Right lobe of liver (tissue), 6 donors: ENCODE measurements at places on chromosomes 1 and 21.

DNA sequence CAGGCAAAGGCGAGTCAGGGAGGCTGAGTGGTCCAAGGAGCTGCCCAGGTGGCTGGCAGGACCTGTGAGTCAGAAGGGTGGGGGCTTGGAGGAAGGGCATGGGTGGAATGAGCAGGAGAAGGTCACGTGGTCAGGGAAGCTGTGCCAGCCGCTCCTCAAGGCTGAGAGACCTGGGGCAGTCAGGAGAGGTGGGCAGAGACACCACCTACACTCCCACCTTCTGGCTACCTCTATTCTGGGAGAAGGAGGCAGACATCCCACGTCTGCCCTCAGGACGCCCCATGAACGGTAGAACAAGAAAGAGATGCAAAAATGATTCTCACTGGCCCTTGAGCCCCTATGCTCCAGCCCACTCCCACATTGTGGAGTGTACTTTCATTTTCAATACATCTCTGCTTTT, 151.8 kb upstream of the RAB4A start:
- no peak for DNase-seq
- peak overlapping the region; percentile 92 for H3K27ac ChIP-seq
- H3K27me3 ChIP-seq: no peaks in the 10 kb centered on the region
- H3K4me3 ChIP-seq: no peak overlapping the region
- no peaks in the 10 kb centered on the region for H3K4me1 ChIP-seq
- H3K36me3 ChIP-seq: no peaks in the 10 kb centered on the region

DNA sequence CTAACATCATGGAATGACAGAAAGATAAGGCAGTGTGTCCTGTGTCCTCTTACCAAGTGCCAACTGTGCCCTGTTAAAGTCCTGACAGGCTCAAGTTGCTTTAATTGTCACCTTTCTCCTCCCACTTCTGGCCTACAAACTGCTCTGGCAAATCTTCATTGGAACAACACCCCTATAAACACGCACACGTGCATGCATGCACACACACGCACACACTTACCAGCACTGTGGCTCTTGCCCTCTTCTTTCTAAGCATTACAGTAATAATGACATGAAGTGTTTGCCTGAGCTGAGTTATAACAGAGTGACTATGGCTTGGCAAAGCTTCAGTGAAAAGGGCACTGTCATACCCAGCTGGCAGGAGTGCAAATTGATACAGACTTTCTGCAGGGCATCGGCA, 82.3 kb upstream of the SYT6 start:
- H3K4me3 ChIP-seq: no peak overlapping the region
- no peaks in the 10 kb centered on the region for H3K4me1 ChIP-seq
- no peaks in the 10 kb centered on the region for H3K27me3 ChIP-seq
- no peak overlapping the region for H3K27ac ChIP-seq
- no peaks in the 10 kb centered on the region for H3K36me3 ChIP-seq

- DNase-seq: no peak
- peak overlapping the region; percentile 92 for H3K4me3 ChIP-seq
- no peaks in the 10 kb centered on the region for H3K27me3 ChIP-seq
- H3K27ac ChIP-seq: peak overlapping the region; percentile 90
Measured at GRCh38 chr1:229507502-229507901, 639 bp downstream of the NUP133 start.

DNA sequence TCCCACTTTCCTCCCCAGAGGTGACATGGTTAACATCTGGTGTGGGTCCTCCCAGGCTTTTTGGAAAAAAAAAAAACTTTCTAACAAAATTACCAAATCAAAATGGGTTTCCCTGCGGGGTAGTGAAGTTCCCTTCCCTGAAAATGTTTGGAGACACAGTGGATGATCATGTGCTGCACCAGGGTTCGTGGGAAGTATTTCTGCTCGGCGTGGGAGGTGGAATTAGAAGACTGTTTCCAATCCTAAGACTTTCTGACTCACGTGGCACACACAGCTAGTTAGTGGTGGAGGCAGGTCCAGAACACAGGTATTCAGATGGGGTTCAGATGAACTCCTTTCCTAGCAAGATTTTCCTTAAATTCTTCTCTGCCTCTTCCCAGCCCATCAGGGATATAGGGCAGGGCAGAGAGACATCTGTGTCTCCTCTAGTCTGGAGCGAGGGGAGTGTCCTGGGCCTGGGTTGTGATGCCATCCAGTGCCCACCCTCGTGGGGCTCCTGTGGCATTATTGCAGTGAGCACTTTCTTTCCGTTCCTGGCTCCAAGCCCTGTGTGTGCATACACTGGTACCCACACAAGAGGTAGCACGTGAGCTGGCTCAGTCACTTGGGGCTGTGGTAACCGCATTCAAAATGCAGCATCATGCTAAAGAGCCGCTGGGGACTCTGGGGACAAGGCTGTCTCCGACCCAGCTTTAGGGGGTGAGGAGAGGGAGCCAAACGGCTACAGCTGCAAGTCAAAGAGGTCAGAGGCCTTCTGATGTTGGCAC, 27.5 kb downstream of the KCNC4 start:
- H3K4me1 ChIP-seq: no peaks in the 10 kb centered on the region
- no peaks in the 10 kb centered on the region for H3K27me3 ChIP-seq
- no peaks in the 10 kb centered on the region for H3K36me3 ChIP-seq
- no peak overlapping the region for H3K4me3 ChIP-seq
- no peak overlapping the region for H3K27ac ChIP-seq

- H3K27me3 ChIP-seq: no peaks in the 10 kb centered on the region
- DNase-seq: no peak
- H3K36me3 ChIP-seq: no peaks in the 10 kb centered on the region
- no peak overlapping the region for H3K4me3 ChIP-seq
Measured at GRCh38 chr1:164718821-164719220, 159.8 kb downstream of the PBX1 start.

GRCh38 chr1:47482786-47483185, 44.9 kb downstream of the FOXD2 start:
- no peaks in the 10 kb centered on the region for H3K27me3 ChIP-seq
- H3K4me1 ChIP-seq: no peaks in the 10 kb centered on the region
- no peak overlapping the region for H3K27ac ChIP-seq
- no peaks in the 10 kb centered on the region for H3K36me3 ChIP-seq
- no peak for DNase-seq

- DNase-seq: no peak
- no peak overlapping the region for H3K4me3 ChIP-seq
- no peaks in the 10 kb centered on the region for H3K27me3 ChIP-seq
- H3K36me3 ChIP-seq: no peaks in the 10 kb centered on the region
Measured at GRCh38 chr1:118049981-118050380, 120.4 kb downstream of the WDR3 start.

DNA sequence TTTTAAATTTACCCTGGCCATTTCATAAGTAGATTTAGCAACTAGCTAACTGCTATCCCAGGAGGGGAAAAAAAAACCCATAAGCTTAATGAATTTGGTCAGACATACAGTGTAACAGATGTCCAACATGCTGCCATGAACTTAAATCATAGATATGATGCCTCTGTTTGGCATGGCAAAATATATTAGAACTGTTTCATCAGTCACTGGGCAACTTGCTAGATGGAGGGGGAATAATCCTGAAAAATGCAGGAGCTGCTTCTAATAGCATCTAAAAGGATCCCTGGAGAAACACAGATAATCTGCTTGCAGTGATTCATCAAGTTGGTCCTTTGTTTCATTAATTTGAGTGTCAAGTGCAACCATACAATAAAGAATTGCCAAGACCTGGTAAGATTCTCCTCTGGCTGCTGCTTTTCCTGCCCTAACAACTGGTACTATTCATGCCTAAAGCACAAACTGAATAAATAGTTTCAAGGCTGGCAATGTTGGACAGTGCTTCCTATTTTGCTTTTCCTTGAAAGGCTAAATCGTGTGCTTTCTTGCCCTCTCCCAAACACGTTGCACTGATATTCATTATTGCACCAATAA, 1.5 kb upstream of the ST6GALNAC5 start:
- H3K36me3 ChIP-seq: no peaks in the 10 kb centered on the region
- H3K4me1 ChIP-seq: no peaks in the 10 kb centered on the region
- no peak overlapping the region for H3K27ac ChIP-seq
- H3K4me3 ChIP-seq: no peak overlapping the region

DNA sequence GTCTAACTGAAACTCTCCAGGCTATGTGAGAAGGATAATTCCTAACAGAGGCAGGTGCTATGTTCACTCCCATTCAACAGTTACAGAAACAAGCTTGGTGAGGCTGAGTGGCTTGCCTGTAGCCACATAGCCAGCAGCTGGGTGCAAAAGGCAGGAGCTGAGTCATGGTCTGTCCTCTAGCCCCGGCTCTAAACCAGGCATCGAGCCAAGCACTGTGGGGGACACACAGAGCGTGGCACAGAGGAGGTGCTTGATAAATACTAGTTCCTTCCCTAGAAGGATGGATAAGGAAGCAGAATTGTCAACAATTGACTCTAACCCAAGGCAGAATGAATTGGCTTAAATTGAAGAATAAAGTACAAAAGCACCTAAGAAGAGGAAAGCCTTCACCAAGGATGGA, 10.4 kb upstream of the KCNA2 start:
- no peaks in the 10 kb centered on the region for H3K4me1 ChIP-seq
- H3K36me3 ChIP-seq: no peaks in the 10 kb centered on the region
- H3K4me3 ChIP-seq: no peak overlapping the region
- no peaks in the 10 kb centered on the region for H3K27me3 ChIP-seq
- DNase-seq: no peak

- H3K27me3 ChIP-seq: no peaks in the 10 kb centered on the region
- H3K4me3 ChIP-seq: no peak overlapping the region
Measured at GRCh38 chr1:91684481-91685196, 184.0 kb downstream of the CDC7 start.

DNA sequence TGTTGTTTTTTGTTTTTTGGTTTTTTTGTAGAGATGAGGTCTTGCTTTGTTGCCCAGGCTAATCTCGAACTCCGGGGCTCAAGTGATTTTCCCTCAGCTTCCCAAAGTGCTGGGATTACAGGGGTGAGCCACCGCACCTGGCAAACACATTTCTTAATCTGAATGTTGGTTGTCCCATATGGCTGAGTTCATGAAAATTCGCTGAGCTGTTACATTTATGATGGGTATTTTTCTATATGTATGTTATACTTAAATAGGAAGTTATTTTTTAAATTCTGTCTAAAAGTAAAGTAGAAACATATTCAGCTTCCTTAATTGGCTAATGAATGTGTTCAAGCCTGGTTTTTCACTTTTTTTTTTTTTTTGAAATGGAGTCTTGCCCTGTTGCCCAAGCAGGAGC, 75.1 kb downstream of the ASH1L start:
- no peaks in the 10 kb centered on the region for H3K4me1 ChIP-seq
- H3K36me3 ChIP-seq: no peaks in the 10 kb centered on the region
- H3K27me3 ChIP-seq: no peaks in the 10 kb centered on the region
- H3K27ac ChIP-seq: no peak overlapping the region
- DNase-seq: no peak
- no peak overlapping the region for H3K4me3 ChIP-seq

DNA sequence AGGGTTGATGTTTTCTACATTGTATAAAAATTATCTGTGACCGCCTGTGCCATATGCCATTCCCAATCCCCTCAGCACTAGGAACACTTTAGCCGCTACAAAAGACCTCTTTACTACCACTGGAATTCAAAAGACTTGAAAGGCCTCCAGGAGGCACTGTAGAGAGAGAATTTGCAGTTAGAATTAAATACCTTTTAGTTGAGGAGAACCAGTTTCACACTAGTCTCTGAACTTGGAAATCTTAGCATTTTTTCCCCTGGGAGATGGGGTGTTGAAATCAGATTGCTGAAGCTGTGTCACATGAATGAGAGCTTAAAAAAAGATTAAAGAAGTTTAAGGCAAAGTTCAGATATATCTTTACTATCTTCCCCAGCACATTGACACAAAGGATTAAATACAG, 291.0 kb downstream of the ADGRL2 start:
- no peak for DNase-seq
- H3K36me3 ChIP-seq: no peaks in the 10 kb centered on the region
- H3K4me3 ChIP-seq: no peak overlapping the region
- H3K4me1 ChIP-seq: no peaks in the 10 kb centered on the region
- H3K27ac ChIP-seq: no peak overlapping the region

GRCh38 chr1:60036856-60037460, 36.6 kb downstream of the C1orf87 start:
- DNase-seq: no peak
- H3K4me3 ChIP-seq: no peak overlapping the region
- H3K4me1 ChIP-seq: no peaks in the 10 kb centered on the region
- no peaks in the 10 kb centered on the region for H3K36me3 ChIP-seq

GRCh38 chr1:42533101-42533863, 70.2 kb downstream of the CCDC30 start:
- H3K27ac ChIP-seq: no peak overlapping the region
- H3K27me3 ChIP-seq: no peaks in the 10 kb centered on the region
- no peak overlapping the region for H3K4me3 ChIP-seq
- no peak for DNase-seq
- H3K4me1 ChIP-seq: no peaks in the 10 kb centered on the region
- no peaks in the 10 kb centered on the region for H3K36me3 ChIP-seq

DNA sequence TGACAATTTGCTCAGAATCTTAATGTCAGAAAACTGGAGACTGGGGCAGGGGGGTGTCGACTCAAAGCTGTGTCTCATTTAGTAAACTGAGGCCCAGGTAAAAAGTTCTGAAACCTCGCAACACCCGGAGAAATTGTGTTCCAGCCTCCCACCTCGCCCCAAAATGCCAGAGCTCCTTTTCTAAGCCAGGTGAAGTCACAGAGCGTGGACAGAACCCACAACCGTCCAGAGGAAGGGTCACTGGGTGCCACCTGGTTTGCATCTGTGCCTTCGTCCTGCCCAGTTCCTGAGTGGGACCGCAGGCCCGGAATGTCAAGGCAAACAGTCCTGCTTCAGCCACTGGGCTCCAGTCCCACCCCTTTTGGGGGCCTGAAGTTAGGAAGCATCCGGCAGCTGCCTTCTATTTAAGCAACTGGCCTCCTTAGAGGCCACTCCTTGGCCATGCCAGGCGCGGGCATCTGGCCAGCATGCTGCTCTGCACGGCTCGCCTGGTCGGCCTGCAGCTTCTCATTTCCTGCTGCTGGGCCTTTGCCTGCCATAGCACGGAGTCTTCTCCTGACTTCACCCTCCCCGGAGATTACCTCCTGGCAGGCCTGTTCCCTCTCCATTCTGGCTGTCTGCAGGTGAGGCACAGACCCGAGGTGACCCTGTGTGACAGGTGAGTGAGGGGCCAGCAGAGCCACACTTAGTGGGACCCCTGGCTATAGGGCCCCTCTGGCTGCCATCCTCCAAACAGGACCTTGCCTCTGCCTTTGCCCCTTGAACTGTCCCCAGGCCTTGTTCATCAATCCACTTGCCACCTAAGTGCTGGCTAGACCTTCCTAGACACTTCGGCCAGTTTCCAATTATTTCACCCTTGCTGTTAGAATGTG, at the start of gene TAS1R1:
TSS of gene TAS1R1 (plus strand) at position 401 of the 872 bp plus-strand sequence. CDS start at position 468, 67 bp downstream.
- peak within 1 kb of the TSS; percentile 66 for H3K27ac ChIP-seq
- no peaks in the 10 kb centered on the region for H3K36me3 ChIP-seq
- peak within 1 kb of the TSS; percentile 92 for H3K4me3 ChIP-seq
